Pancreas (tissue), 10 donors: ENCODE measurements at places on chromosomes 5 and 9. TPM values are rescaled to one million over a fixed set of nuclear protein-coding genes. Genes with fewer than 3 reads are reported as not detected.

- DNase-seq = no peak
- no peak overlapping the region for H3K4me3 ChIP-seq
- H3K27ac ChIP-seq = no peak overlapping the region
- H3K27me3 ChIP-seq = no peaks in the 10 kb centered on the region
Measured at GRCh38 chr5:135625961-135626360, 47.2 kb upstream of the CXCL14 start.

DNA sequence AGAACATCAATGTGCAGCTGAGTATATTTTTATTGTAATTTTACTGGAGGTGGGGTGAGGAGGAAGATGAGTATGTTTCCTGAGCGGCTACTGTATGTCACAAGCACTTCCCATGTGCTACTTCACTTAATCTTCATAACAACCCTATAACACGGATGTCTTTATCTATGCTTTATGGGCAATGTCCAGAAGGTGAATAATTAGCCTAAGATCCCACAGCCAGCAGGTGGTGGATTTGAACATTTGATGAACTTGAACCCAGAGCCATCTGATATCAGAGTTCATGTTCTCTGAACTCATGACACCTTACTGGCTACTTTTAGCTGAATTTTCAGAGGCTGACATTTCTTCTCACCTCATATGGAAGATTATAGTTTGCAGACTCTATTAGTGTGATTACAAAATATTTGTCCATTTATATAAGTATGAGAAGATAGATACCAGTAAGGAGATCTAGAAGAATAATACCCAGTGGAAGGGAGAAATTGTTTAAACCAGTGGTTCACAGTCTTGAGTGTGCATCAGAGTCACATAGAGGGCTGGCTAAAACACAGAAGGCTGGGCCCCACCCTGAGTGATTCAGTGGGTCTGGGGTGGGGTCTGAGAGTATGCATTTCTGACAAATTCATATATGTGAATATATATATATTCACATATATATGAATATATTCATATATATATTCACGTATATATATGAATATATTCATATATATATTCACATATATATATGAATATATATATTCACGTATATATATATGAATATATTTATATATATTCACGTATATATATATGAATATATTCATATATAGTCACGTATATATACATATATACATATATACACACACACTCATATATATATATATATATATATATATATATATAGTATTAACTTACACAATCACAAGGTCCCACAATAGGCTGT lies 164.4 kb upstream of the NR3C1 start:
- H3K4me3 ChIP-seq = no peak overlapping the region
- H3K27ac ChIP-seq = no peak overlapping the region
- peaks cover 5% of the 10 kb centered on the region for H3K4me1 ChIP-seq
- no peaks in the 10 kb centered on the region for H3K27me3 ChIP-seq
- no peak for DNase-seq

- H3K27ac ChIP-seq = no peak overlapping the region
- no peak for DNase-seq
- no peaks in the 10 kb centered on the region for H3K36me3 ChIP-seq
- H3K4me1 ChIP-seq = no peaks in the 10 kb centered on the region
Measured at GRCh38 chr5:74139589-74139988, 500.9 kb downstream of the ENC1 start.

GRCh38 chr9:124784509-124784908 lies 7.6 kb downstream of the OLFML2A start:
- no peak overlapping the region for H3K27ac ChIP-seq
- H3K27me3 ChIP-seq = no peaks in the 10 kb centered on the region
- H3K4me1 ChIP-seq = no peaks in the 10 kb centered on the region
- no peak for DNase-seq
- H3K36me3 ChIP-seq = no peaks in the 10 kb centered on the region

GRCh38 chr5:59768152-59769040 lies 125.1 kb downstream of the PDE4D start:
- no peaks in the 10 kb centered on the region for H3K36me3 ChIP-seq
- peak overlapping the region; percentile 11 for H3K4me3 ChIP-seq
- no peaks in the 10 kb centered on the region for H3K27me3 ChIP-seq
- peak overlapping the region; percentile 19 for H3K27ac ChIP-seq

SCGB3A1 gene
- 3.5 TPM for total RNA-seq

GRCh38 chr9:71850996-71851395 lies 60.0 kb downstream of the ABHD17B start:
- no peak for DNase-seq
- H3K4me1 ChIP-seq = no peaks in the 10 kb centered on the region

ZNF454 gene
- 1.7 TPM for total RNA-seq

CDC42SE2 gene
- total RNA-seq = 24.5 TPM

INSL4 gene
- not detected for total RNA-seq

C5orf24 gene
- total RNA-seq = 12.3 TPM

DNA sequence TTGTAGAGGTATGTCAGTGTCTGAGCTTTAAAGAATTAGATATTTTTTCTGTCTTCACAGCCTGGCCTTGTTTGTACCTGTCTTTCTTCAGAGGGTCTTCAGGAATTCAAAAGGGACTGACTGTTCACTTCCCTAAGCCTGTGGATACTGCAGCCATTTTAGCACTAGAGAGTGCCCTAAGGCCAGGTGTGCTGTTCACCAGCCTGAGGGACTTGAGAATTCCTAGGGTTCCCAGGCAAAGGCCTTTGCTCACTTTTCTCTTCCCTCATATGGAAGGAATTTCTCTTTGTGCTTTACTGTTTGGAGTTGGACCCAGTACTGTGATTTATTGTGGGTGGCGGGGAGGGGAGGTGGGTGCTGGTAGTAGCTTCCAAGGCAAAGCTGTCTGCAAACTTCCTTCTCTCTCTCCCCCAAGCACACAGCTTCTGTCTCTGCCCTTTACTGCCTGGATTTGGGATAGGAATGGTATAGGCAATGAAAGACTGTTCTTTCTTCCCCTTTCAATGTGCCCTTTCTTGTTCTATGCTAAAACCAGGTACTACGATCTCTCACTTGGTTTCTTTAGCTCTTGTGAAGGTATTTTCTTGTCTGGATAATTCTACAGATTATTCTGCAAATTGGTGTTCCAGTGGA lies 9.7 kb upstream of the LRRC70 start:
- no peaks in the 10 kb centered on the region for H3K4me1 ChIP-seq
- no peak overlapping the region for H3K4me3 ChIP-seq
- DNase-seq = no peak
- no peak overlapping the region for H3K27ac ChIP-seq
- H3K27me3 ChIP-seq = no peaks in the 10 kb centered on the region
- no peaks in the 10 kb centered on the region for H3K36me3 ChIP-seq

GRCh38 chr5:143606043-143606752 lies 202.7 kb upstream of the NR3C1 start:
- no peaks in the 10 kb centered on the region for H3K27me3 ChIP-seq
- H3K27ac ChIP-seq = no peak overlapping the region
- H3K4me1 ChIP-seq = no peaks in the 10 kb centered on the region
- H3K4me3 ChIP-seq = no peak overlapping the region

DNA sequence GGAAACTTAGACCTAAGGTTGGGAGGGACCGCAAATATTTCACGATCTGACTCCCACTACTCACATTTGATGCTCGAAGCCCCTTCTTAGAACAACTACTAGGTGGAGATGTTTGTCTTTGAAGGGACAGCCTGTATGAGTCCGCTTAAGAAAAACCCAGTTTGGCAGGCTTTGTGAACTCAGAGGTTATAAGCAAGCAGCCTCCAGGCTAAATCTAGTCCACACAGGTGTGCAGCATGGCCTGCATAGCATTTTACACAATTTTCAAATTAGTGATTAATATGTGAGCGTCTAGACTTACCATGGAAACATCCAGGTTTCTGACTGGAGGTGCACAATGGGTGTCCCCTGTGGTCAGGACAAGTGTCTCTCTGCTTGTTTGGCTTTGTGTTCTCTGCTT lies 127.1 kb downstream of the KIF4B start:
- no peaks in the 10 kb centered on the region for H3K27me3 ChIP-seq
- H3K4me1 ChIP-seq = no peaks in the 10 kb centered on the region
- no peak for DNase-seq
- no peak overlapping the region for H3K27ac ChIP-seq
- no peaks in the 10 kb centered on the region for H3K36me3 ChIP-seq

DNA sequence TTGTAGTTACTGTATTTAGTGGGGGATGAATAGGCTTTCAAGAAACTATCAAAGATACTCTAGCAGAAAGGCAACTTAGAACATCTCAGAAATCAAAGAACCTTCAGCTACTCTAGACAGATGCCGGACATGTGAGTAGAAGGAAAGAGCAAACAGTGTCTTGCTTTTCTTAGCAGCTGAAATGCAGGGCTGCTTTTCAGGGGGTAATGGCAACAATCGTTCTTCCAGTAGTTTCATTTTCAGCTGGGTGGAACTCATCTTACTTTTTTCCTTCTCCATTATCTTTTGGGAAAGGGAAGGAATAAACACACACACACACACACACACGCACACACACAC lies 281.6 kb downstream of the CRB2 start:
- H3K27ac ChIP-seq = no peak overlapping the region
- no peak for DNase-seq
- H3K4me1 ChIP-seq = no peaks in the 10 kb centered on the region

GFI1B gene
- total RNA-seq = not detected

- H3K36me3 ChIP-seq = no peaks in the 10 kb centered on the region
- no peaks in the 10 kb centered on the region for H3K4me1 ChIP-seq
- no peak for DNase-seq
Measured at GRCh38 chr5:103393101-103393754, 134.7 kb downstream of the MACIR start.

SPATA31A7 gene
- total RNA-seq = not detected

DNA sequence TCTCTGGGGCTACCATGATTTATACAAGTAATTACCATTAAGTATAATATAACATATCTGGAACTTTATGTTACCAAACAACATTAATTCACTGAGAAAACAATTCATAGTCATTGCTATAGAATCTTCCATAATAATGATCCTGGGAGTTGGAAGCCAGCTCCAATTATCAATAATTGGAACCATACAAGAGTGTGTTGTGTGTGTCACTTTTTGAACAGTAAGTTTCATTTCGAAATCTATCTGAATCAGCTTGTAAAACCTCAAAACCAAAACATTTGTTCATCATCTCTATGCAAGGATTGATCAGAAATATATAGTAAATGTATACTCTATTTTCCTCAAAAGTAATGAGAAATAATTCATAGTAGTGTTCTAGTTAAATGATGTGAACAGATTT lies 348.1 kb downstream of the ARL15 start:
- no peak overlapping the region for H3K4me3 ChIP-seq
- H3K27ac ChIP-seq = no peak overlapping the region
- no peaks in the 10 kb centered on the region for H3K4me1 ChIP-seq
- H3K36me3 ChIP-seq = no peaks in the 10 kb centered on the region
- DNase-seq = no peak

ADAMTS2 gene
- 6.0 TPM for total RNA-seq

- H3K4me3 ChIP-seq = no peak overlapping the region
- no peak for DNase-seq
- no peaks in the 10 kb centered on the region for H3K36me3 ChIP-seq
- H3K27me3 ChIP-seq = no peaks in the 10 kb centered on the region
Measured at GRCh38 chr9:137791947-137792346, 85.6 kb upstream of the CACNA1B start.

- no peaks in the 10 kb centered on the region for H3K36me3 ChIP-seq
- H3K4me3 ChIP-seq = no peak within 1 kb of the TSS
Measured at GRCh38 chr5:151924564-151925301, at the start of gene GLRA1. GLRA1 (minus strand) TSS chr5:151924851; CDS start chr5:151924549, 302 bp downstream.

DNA sequence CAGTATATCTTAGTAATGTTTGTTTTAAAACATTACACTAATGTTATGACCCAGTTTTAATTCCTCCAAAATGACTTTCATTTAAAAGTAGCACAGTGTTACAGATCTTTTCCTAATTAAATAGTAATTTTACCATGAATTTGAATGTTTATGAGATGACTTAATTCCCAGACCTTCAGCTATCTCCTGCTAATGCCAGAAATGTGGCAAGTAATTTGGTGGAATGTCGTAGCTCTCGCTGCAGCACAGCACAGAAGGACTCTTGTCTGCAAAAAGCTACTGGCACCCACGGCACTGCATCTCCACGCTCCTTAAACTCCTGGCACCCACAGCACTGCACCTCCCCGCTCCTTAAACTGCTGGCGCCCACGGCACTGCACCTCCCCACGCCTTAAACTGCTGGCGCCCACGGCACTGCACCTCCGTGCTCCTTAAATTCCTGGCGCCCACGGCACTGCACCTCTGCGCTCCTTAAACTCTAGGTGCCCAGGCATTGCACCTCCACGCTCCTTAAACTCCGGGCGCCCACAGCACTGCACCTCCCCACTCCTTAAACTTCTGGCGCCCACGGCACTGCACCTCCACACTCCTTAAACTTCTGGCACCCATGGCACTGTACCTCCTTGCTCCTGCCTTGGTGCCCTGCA lies 163.1 kb downstream of the CDK5RAP2 start:
- no peak overlapping the region for H3K27ac ChIP-seq
- no peaks in the 10 kb centered on the region for H3K4me1 ChIP-seq
- peaks cover 7% of the 10 kb centered on the region for H3K36me3 ChIP-seq
- H3K4me3 ChIP-seq = no peak overlapping the region

DNA sequence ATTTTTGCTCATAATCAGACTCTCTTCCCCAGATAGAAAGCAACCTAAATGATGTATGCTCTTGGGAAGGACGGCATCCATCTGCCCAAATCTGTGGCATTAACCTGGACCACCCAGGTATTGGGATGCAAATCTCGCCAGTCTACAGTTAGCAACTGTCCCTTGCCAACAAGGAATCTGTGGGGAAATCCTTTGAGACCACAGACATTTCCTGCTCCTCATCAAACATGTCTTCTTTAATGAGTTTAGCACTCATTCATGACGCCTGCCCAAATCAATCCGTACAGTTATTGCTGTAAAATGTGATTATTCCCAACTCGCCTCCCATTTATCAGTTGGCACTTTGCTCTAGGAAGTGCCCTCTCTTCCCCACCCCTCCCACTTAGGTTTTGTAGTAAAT lies 7.8 kb downstream of the ROR2 start:
- H3K36me3 ChIP-seq = no peaks in the 10 kb centered on the region
- H3K27ac ChIP-seq = no peak overlapping the region
- no peak for DNase-seq
- H3K4me3 ChIP-seq = no peak overlapping the region
- H3K27me3 ChIP-seq = no peaks in the 10 kb centered on the region

- no peak overlapping the region for H3K4me3 ChIP-seq
- H3K27me3 ChIP-seq = no peaks in the 10 kb centered on the region
- peak; percentile 78 for DNase-seq
- peaks cover 23% of the 10 kb centered on the region for H3K4me1 ChIP-seq
Measured at GRCh38 chr5:7047511-7048261, 334.5 kb downstream of the TENT4A start.

- H3K4me3 ChIP-seq = no peak overlapping the region
- no peaks in the 10 kb centered on the region for H3K36me3 ChIP-seq
- H3K4me1 ChIP-seq = no peaks in the 10 kb centered on the region
- no peak overlapping the region for H3K27ac ChIP-seq
- H3K27me3 ChIP-seq = no peaks in the 10 kb centered on the region
Measured at GRCh38 chr9:78289474-78289873, 7.5 kb upstream of the PSAT1 start.

GRCh38 chr5:125189531-125189941 lies 443.1 kb upstream of the ZNF608 start:
- H3K27ac ChIP-seq = no peak overlapping the region
- DNase-seq = no peak
- H3K4me1 ChIP-seq = no peaks in the 10 kb centered on the region
- H3K27me3 ChIP-seq = no peaks in the 10 kb centered on the region
